ENCODE measurements at places on chromosomes 6 and 20.

DNA sequence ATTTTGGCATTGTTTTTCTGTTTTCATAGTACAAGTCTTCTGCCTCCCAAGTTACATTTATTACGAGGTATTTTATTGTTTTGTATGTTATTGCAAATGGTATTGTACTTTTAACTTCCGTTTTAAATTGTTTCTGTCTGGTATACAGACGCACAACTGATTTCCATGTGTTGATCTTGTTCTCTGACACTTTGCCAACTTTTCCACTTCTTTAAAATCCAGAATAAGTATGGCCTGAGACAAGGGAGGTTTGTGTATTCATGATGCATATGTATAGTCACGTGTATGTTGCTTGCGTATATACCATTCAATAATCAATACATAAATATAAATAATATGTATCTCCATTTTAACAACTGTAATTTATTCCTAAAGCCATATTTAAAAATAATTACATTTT, 41.2 kb downstream of the THBS2 start:
- no peak for DNase-seq

GRCh38 chr6:119037941-119038623, 40.4 kb downstream of the FAM184A start:
- no peak for DNase-seq

DNA sequence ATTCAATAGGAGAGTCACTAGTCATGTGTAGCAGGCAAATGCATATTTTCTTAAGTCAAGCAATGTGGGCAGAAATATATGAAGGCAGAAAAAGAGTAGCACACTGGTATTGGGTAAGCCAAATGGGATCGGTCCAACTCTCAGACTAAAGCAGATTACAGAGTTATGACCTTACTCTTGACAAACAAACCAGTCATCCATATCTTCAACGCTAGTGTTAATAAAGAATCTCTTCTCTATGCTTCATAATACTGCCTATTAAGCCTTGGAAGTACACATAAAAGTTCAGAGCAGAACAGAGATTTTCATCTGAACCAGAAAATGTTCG, 320.2 kb upstream of the JARID2 start:
- no peak for DNase-seq

GRCh38 chr20:35146299-35146919, 727 bp downstream of the EDEM2 start:
- DNase-seq = peak; percentile 15

DNA sequence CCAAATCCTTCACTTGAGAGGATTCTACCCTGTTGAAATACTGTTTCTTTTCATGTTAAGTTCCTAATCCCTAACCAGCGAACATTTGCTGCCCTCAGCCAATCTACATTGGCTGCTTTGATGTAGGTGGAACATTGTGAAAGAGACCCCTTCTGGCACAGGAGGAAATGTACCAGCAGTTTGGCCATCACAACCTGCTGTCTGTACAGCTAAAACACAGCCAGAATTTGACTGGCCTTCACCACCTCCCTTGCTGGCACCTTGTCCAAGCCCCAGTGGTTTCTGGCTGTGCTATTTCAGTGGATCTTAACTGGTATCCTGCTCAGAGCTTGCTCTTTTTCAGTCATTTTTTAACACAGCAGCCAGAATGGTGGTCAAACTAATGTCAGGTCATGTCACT, 202.1 kb upstream of the EPHA7 start:
- no peak for DNase-seq

GRCh38 chr20:50200482-50201104, 10.0 kb downstream of the CEBPB start:
- no peak for DNase-seq

DNA sequence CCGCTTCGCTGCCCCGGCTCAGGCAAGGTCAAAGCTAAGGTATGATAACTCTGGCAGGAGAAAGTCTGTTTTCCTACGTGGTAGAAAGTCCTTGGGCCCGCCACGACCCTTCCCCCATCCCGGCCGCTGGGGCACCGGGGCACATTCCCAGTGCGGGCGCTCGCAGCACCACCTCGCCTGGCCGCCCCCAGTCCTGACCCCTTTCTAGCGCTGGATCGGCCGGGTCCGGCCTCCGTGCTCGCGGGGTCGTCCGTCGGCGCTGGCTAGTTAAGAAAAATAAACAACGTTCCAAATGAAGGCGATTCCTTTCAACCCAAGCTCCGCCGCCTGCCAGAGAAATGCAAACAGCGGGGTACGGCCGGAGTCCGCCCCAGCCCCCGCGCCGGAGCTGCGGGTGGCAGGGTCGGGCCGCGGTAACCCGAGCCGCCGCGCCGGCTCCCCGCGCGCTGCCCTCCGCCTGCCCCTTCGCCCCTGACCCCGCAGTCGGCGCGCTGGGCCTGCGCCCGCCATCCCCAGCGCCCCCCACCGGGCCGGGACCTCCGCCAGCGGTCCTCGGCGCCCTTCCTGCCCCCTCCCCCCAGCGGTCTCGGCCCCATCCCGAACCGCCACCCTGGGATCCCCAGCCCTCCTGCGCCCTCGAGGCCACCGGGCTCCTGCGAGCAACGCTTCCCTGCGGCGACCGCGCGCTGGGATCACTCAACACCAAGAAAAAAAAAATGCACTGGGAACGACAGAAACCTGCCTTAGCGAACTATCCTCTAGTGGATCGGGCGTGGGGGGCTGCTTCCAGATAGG, 37.6 kb downstream of the NCR2 start:
- no peak for DNase-seq

DNA sequence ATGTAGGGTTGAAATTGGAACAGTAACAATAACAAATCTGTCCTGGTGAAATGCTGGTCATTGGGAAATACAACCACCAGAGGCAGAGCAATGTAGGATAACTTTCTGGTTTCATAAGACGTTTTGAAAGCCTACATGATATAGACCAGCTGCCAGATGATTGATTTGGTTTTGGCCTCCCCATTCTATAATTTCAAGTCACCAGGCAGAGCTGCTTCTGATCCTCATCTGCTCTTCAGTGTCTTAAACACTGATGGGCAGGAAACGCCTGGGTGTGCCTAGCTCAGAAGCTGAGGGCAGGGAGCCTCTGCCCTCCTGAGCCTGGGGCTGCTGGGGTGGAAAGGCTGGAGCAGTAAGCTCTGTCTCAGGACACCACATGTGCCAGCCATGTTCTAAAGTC, 24.5 kb downstream of the DHX35 start:
- no peak for DNase-seq
